Renal pelvis (tissue), 12 donors: ENCODE measurements at places on chromosomes 3 and 15.

- DNase-seq = no peak
Measured at GRCh38 chr15:27583651-27584050, 515.5 kb downstream of the OCA2 start.

GRCh38 chr3:183883291-183884096, 1.2 kb downstream of the PARL start:
- no peak for DNase-seq

DNA sequence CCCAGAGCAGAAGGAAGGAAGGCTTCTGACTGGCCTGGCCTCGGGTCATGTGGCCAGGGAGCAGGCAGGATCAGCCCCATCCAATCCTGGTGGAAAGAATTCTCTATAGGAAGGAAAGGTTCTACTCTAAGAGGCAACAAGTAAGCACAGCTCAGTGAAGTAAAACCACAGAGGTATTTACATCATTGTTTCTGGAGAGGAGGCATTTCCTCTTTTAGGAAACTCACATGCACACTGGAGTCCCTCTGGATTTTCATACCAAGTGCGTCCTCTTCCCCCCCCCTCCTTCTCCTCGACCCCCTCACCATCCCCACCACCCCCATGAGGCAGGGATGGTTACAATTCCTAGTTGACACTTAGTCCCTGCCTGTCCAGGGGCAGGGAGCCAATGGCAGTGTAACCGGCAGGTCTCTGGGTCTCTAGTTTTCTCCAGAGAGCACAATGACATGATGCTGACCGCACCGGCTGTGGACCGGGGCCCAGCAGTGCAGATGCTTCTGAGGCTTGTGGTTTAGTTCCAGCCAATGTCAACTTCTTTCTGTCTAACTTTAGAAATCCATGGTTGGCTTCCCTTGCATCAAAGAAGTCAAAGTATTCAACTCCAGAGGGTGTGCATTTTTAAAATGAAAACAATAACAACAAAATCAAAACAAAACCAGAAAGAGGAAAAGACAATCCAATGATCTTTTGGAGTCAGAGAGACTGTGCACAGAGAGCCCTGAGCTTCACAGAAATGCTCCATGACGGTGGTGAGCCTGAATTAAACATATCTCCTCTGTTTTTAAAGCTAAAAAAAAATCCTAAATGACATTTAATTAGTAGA, 230.3 kb upstream of the TLE3 start:
- peak; percentile 29 for DNase-seq

DNA sequence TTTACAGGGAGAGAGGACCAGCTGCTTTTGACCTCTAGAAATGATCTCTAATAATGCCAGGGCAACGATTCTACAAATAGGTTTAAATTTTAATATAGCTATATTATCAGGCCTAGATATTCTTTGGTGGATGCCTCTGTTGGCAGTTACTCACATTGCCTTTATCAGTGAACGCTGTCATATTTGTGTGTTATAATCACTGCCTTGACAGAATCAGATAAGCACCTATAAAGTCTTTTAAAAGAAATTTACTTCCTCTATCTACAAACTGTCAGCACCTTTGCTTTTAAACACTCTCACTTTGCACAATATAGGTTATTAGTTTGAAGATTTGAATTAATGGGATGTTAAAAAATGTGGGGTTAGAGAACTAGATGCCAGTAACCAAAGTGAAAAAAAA, 324.1 kb downstream of the ZIC1 start:
- no peak for DNase-seq

DNA sequence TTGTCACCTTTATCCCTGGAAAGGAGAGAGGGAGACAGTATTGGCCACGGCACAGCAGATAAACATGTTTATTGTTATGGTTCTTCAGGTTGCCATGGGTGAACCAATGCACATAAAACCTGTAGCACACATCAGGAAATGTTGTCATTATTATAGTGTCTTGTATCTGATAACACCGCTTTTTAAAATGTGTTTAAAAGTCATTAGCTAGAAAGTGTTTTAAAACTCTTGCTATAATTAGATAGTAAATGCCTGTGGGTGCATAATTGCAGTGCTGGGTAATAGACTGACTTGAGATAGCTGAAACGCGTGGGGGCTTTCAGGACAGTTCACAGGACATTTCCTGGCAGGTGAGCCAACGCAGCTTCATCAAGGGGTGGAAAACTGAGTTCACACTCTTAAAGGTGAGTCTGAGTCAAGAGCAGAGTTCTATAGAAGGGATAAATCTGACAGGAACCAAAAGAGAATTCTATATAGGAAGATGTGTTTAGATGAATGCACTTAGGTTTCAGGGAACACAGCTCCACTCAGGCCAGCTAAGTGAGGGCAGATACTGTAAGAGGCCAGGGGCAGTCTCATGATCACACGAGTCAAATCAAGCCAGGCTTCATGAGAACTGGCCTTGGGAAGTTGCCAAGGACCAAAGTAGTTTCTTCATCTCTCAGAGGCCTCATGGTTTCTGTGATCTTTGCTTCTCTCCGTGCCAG, 35.6 kb upstream of the PPP4R2 start:
- no peak for DNase-seq

- peak; percentile 21 for DNase-seq
Measured at GRCh38 chr3:38843898-38844297, 27.9 kb upstream of the SCN10A start.

- no peak for DNase-seq
Measured at GRCh38 chr15:90161950-90162361, 39.2 kb upstream of the SEMA4B start.

GRCh38 chr3:127815641-127816605, 6.4 kb downstream of the MGLL start:
- DNase-seq = no peak

GRCh38 chr3:127491909-127492308, 98.6 kb downstream of the TPRA1 start:
- DNase-seq = no peak

- no peak for DNase-seq
Measured at GRCh38 chr3:190399677-190400076, 11.7 kb downstream of the CLDN16 start.

DNA sequence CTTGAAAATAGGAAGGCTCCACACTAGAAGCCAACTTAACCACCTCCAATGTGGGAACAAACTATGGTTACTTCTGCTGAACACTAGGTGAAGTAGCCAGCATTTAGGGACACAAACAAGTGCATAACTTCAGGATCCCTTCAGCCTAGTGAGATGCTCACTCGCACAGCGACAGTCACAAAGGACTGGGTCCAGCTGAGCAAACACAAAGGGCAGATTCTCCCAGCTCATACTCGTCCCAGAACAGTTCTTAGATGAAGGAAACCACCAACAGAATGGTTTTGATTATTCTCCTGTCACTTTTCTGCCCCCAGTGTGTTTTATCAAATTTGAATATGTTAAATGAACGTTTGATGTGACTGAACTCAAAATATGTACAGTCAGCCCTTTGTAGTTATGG, 201.6 kb downstream of the KCNAB1 start:
- no peak for DNase-seq

DNA sequence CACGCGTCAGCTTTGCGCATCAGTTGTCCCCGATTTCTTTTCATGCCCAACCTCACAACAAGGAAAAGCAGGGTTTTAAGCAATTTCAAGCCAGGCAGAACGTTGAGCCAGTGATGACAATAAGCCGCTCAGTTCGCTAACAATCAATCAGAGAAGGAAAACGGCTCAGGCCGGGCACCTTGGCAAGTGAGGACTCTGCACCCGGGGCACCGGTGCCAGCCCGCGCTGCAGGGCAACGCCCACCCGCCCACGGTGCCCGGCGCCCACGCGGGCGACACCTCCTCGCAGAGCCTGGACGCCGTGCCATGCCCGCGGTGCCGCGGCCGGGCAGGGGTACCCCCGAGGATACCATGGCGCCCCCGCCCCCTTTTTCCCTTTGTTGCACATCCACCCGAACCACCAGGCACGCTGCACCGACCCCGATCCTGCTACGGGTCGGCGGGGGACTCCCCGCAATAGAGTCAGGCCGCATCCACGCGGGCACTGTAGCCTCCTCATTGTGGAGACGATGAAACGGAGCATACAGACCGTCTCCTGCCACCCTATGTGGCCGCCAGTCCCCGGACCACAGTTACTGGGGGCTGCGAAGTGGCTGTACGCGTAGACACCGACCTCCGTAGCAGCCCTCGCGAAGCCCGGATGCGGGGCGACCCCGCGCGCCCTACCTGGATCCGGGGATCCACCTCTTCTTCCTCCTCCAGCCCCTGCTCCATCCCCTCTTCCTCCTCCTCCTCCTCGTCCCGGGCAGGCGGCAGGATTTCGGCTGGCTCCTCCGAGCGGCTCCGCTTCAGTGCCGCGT, 581 bp downstream of the SH3BP5 start:
- no peak for DNase-seq

DNA sequence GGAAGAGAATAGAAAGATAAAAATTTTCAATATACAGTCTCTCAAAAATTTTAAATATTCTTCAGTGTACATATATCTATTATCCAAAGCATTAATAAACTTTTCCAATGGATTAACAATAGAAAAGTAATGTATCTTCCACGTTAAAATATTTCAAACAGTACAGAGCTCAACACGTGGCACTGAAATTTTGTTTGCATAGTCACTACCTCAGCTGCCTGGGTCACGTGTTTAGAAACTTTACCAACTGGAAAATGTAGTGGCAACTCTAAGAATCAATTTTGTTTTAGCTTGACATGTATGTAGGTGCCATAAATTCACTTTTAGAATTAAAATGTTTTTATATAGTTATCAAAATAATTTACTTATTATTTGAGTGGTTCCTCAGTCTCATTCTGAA, 85.3 kb downstream of the CNTN3 start:
- no peak for DNase-seq

GRCh38 chr3:143158014-143158988, 38.7 kb downstream of the CHST2 start:
- no peak for DNase-seq

DNA sequence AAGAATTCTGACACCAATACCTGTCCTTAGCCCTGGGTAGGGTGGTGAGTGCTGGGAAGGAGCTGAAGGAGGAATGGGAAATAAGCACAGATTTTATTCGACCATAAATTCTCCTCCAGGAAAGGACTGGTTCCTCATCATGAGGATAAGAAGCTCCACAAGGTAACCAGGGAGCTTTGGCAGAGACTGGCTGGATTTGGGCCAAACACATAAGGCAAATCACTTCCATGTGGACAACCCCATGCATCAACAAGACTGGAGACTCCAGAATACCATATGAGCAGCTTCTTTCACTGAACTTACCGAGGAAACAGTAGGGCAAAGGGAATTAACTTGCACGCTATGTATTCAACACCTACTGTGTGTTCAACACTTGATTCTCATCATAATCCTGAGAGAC, 312.5 kb downstream of the NTRK3 start:
- no peak for DNase-seq

DNA sequence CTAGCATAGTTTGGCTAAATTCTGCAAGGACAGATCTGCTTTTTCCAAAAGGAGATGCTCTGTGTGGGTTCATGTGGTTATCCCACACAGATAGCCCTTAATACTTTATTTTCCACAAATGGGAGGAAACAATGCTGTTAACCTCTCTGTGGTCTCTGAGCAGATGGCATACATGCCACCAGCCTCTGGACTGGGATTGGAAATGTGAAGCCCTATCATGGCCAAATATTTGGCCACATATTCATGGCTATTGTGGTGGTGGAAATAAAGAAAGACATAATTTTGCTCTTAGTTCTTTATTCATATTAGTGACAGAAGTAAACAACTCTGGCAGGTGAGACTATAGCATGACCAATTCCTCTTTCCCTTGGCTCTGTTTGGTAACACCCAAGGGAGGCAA, 726.2 kb downstream of the ROBO1 start:
- DNase-seq = no peak

DNA sequence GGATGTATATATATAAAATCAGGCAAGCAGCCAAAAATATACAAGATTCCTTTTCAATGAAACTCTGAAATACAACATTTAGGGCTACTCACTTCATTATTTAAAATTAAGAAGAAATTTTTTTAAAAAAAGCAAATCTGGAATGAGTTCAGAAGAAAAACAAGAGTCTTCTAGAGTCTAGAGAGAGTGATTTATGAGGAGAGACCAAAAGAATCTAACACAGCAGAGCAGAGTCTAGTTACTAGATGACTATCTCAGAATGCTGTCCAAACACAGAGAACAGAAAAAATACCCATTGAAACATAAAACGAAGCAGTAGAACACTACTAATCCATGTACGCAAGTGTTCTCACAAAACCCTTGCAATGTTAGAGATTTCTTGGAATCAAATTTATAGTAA, 275.2 kb upstream of the CBLB start:
- no peak for DNase-seq

DNA sequence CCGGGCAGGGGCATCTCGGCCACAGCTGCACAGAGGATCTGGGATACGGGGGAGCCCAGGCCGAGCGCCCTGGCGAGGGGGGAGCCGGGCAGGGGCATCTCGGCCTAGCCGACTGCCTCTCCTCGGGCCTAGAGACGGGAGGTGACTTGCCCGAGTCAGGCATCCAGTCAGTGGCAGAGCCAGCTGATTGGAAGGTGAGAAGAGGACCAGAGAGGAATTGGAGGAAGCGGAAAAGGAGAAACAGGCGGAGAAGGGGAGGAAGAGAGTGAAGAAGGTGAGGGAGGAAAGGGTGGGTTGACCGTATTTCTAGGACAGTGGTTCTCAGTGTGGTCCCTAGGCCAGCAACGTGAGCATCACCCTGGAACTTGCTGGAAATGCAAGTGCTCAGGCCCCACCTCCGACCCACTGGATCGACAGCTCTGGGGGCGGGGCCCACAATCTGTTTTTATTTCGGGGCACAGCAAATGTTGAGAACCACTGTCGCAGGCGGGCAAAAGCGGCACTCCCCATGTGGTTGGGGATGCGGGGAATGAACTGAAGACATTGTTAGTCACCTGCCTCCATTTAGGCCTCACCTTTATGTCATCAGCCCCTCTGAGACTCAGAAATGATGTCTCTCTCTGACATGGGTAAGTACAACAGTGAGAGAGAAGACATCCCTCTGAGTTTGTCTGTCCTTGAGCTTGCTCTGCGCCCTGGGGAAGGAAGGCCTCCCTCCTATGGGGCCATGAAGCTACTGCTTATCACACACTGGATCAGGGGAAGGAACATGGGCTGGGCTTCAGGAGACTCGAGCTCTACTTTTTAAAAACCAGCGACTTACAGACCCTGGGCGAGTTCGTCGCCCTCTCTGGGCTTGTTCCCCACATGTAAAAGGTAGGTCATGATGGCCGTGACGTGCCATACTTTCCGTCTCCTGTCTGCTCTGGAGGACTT, 1.0 kb upstream of the MELTF start:
- no peak for DNase-seq

DNA sequence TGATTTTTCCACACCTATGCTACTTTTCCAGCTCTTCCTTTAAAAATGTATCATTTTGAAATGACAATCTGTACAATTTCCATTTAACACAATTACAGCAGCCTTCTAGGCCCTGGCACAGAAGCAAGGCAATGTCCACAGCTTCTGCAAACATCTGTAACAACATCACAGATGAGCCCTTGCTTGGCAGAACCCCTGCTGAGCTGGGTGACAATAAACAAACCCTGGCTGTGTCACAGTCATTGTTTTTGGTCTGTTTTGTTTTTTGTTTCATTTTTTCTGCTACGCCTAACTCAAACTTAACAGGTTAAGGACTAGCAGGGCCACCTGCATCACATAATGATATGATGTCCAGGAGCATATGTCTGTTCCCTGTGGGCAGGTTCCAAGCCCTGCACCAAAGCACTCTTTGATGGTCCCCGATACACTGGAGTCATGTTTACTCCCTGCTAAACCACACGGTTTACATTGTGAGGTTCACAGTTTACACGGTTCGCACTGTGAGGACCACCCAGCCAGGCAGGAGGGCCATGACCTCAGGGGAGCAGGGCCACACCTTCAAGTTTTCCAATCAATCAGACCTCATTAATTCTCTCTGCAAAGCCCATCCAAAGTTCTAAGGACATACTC, 186.8 kb upstream of the CHRNA7 start:
- DNase-seq = no peak

- no peak for DNase-seq
Measured at GRCh38 chr3:125436921-125437320, 61.8 kb upstream of the ZNF148 start.
